CD4-positive, alpha-beta T cell treated with Interleukin-4 for 1 hour (primary cell): ENCODE measurements at places on chromosomes 2 and 18.

GRCh38 chr18:46302528-46303485 is 198.6 kb downstream of the HAUS1 start:
- no peak for DNase-seq

DNA sequence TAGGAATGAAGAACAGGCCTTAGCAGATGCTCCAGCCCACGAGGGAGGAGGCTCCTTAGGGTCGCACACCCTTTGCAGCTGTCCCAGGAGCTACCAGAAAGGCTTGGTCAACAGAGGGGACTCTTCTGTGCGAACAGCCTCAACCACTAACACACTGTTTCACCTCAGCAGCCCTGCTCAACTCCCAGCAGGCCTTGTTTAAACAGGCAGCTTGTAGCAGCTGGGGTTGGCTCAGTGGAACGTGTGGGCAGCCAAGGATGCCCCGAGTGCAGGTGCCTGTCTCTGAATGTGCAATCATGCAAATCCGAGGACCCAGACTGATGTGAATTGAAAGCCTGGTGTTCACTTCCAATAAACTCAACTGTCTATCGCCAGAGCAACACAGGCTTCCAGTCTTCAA is 88.7 kb upstream of the CXCR4 start:
- peak; percentile 88 for DNase-seq

- no peak for DNase-seq
Observed at GRCh38 chr18:32174719-32175118, 15.1 kb upstream of the MEP1B start.

DNA sequence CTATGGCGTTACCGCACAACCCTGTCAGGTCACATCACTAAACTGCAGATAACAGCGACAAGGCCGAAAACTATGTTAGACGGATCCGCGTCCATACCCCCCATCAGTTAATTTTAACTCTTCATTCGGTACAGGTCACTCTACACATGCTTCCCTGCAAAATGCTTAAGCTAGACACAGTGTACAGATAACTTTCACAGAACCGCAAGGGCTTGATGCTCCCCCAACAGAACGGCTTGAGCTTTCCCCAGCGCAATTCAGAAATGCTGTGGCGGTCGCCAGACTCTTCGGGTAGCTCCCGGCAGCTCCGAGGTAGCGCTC is 283 bp upstream of the RBBP8 start:
- DNase-seq: no peak

GRCh38 chr2:11174222-11174621 is 19.0 kb downstream of the SLC66A3 start:
- no peak for DNase-seq

DNA sequence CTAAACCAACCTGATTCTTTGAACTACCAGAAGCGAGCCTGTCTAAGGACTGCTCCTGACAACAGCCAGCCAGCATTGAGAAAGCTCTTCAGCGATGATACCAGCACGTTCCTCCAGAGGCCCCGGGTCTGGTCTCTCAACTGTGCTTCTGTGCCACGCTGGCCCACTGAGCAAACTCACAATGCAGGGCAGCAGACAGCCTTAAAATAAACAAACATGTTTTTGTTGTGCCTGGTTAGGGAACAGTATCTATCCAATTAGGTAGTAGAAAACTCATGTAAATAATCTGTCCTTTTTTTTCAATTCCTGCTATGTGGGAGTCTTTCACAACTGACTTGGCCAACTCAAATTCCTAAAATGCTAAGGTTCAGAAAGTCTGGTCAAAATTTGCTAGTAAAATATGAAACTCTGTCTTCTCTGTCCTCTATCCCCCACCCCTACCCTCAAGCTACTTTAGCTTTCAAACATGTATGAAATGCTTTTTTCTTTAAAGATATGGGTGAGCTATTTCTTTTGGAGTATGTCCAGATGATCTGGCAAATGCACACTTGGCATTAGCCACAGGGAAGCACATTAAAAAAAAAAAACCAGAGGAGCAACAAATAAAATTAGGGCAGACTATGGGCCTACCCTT is 21.4 kb upstream of the EML4 start:
- DNase-seq: no peak

- no peak for DNase-seq
Observed at GRCh38 chr2:207993151-207993763, 32.1 kb downstream of the PLEKHM3 start.

DNA sequence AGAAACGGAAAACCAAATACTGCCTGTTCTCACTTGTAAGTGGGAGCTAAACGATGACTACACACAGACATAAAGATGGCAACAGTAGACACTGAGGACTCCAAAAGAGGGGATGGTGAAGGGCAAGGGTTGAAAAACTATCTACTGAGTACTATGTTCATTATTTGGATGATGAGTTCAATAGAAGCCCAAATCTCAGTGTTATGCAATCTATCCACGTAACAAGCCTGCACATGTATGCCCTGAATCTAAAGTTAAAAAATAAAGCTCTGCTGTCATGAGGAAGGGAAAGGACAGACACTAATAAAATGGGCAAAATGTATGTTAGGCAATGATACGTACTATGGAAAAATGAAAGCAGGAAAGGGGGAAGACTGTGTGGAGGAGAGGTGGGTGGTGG is 376.0 kb downstream of the TGIF1 start:
- no peak for DNase-seq

GRCh38 chr2:203143391-203143790 is 95.4 kb upstream of the CYP20A1 start:
- DNase-seq: no peak

GRCh38 chr2:31263636-31264190 is 29.8 kb downstream of the EHD3 start:
- no peak for DNase-seq

- DNase-seq: no peak
Observed at GRCh38 chr18:4211111-4211837, 243.8 kb downstream of the DLGAP1 start.

- peak; percentile 23 for DNase-seq
Observed at GRCh38 chr2:134319596-134320254, 65.9 kb downstream of the MGAT5 start.

DNA sequence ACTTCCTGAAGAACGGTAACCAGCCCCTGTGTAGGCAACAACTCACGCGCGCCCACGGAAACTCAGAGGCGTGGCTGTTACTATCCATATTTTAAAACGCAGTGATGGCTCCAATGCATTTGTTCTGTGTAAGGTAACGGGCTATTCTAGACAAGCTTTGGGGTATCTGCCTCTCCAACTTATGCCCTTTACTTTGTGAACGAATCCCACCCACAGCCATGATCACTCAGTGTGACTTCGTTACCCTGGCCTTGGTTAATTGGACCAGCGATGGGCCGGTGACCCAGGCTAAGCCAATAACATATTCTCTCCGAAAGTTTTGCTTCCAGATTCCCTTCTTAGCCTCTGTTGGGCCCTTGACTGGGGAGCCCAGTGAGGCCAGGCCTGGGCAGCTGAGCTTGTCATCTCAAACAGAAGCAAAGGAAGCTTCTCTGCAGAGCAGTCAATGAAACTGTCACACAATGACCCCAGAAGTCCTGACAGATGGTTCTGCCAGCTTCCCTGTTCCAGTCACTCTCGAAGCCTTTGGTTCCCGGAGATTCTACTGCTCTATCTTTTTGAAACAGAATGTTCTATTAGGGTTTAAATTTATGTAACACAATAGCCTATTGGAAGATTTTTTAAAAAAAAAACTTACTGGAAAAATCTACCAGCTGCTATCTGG is 30.7 kb upstream of the ROCK2 start:
- no peak for DNase-seq

DNA sequence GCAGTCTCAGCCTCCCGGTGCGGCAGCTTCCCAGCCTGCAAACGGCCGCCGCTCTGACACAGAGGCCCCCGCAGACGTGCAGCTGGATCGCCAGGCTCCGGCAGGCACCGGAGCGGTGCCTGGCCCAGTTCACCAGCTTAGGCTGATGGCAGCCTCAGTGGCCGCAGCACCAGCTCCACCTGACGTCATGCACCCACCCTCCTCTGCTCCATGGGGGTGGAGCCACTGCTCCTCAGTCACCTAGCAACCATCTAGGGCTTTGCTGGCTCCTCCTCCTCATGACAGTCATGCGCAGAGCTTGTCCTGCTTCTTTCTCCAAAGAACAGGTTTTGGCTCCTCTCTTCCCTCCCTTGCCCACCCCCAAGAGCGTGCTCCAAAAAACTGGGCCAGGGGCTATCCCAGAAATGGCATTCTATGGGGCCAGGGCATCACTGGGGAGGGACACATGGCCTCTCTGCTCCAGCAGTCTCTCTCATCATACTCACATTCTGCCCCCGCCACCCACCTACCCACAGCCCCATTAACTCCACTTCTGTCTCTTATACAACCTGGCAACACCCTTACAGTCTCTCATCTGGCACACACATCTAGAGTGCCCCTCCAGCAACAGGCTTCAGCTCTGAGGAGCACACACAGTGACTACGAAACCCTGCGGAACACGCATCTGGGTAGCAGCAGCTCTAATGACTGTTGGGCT is 5.5 kb downstream of the DCTN1 start:
- no peak for DNase-seq

GRCh38 chr2:37500031-37500430 is 155.6 kb downstream of the QPCT start:
- DNase-seq: no peak

GRCh38 chr2:10814571-10815331 is 2.2 kb upstream of the PDIA6 start:
- DNase-seq: no peak

DNA sequence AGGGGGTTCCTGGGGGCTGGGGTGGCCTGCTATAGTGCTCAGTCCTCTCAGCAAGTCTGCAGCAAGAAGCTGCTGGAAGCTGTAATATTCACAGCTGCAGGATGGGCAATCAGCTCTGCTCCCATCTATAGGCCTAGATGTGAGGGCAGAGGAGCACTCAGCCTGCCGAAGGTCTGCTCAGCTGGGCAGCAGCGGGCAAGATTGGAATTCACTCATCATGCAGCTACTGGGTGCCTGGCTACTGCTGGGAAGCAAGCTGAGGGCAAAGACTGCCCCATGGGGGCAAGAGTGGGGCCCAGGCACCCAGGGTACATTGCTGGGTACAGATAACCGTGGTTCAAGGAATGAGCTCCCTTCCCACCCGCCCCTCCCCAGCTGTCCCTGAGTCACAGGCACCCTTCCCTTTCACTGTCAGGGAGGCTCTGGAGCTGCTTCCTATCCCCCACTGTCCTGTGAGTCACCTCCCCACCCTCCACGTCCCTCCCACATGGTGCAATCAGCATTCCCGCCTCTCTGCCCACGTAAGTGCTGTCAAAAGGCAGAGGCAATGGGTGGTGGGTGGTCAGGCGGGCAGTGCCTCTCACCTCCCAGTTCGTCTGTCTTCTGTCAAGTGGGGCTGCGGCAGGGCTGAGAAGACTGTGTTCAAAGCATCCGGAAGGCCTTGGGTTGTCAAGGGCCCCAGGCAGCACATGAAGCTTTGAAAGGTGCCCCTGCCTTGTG is 169.2 kb downstream of the TRIM43 start:
- no peak for DNase-seq

DNA sequence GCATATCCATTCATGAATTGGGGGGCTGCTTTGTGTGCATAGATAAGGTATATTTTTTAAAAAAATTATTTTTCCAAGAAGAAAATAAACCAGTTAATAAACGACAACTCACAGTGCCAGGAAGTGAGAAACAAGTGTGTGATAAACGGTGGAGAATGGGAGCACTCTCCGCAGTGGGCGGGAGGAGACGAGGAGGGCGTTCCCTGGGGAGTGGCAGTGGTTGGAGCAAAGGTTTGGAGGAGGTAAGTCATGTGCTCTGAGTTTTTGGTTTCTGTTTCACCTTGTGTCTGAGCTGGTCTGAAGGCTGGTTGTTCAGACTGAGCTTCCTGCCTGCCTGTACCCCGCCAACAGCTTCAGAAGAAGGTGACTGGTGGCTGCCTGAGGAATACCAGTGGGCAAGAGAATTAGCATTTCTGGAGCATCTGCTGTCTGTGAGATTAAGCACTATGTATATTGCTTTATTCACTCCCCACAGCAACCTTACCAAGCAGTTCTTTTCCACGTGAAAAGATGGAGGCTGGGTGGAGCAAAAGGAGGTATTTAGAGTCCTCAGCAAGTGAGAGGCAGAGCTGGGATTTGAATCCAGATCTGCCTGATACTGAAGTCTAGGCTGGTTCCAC is 27.0 kb upstream of the CASP8 start:
- DNase-seq: peak; percentile 91

DNA sequence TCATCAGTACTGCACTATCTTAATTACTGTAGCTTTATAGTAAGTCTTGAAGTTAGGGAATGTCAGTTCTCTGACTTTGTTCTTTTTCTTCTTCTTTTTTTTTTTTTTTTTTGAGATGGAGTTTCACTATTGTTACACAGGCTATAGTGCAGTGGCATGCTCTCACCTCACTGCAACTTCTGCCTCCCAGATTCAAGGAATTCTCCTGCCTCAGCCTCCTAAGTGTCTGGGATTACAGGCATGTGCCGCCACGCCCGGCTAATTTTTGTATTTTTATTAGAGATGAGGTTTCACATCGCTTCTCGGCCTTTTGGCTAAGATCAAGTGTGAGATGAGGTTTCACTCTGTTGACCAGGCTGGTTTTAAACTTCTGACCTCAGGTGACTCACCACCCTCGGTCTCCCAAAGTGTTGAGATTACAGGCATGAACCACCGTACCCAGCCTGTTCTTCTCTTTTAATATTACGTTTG is 41.9 kb upstream of the TANC1 start:
- DNase-seq: no peak

DNA sequence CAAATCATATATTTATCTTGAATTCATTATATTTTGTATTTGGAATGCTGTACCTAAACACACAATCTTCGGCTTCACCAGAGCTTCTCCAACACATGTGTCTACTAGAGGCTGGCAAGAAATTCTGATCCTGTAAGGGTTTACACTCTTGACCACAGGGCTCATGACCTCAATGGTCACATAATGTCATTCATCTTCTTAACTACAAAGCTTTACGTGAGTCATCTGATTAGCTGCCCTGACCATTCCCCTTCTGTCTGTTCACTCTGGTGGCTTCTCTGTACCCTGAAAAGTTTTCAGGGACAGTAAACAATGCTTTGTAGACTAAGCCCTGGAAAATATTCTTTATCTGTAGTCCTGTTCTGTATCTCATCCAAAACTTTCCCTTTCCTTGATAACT is 423.9 kb downstream of the CMPK2 start:
- DNase-seq: no peak

DNA sequence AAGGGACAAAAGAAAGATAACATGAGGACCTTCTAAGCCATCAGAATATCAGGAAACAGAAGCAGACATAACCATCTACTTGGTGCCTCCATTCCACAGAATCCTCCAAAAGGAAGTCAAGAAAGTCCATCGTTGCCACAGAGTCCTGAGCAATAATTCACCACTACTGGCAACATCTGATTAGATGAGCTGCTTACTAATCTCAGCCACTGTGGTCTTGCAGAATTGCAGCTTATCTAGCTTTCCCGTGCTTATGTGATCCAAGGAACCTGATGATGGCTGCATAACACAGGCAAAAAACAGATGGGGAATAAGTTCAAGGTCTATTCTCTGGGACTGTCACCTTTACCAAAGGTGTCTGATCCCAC is 278.5 kb downstream of the AFF3 start:
- no peak for DNase-seq

- DNase-seq: no peak
Observed at GRCh38 chr2:119764832-119765231, 5.1 kb downstream of the PTPN4 start.

DNA sequence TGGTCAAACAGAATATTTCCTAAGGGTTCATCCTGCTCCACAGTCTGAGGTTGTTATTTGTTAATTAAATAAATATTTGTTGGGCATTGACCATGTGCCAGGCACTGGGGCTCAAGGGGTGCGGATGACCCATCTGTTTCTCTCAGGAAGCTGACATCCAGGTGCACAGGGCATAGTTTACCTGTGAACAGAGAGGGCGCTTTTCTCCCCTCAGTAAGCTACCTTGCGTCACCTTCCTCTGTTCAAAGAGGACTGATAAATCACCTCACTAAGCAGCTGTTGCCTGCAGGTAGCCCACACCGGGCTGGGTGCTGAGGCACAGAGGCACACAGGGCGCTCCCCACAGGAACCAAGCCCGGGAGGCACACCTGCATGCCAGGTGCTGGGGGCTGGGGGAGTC is 41.6 kb downstream of the SH3RF3 start:
- no peak for DNase-seq
